ENCODE measurements at places on chromosomes 12 and 14. TPM values are rescaled to one million over a fixed set of nuclear protein-coding genes. Genes with fewer than 3 reads are reported as not detected.

DNA sequence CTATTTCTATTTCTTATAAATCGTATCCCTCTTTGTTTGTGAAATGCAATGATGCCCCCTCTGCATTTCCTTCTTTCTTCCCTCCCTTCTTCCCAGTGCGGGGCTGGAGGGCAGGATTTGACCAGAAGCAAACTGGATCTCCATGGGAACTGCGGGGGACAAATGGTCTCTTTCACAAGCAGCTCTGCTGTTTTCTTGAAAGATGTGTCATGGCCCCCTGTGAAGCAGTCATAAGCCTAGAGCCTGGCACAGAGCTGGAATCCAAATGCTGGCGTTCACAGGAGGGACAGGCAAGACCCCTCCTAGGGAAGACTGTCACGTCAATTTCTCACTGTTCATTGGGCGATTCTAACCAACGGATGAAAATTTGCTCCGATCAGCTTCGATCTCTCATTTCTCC is 203.5 kb upstream of the NOS1 start:
- DNase-seq, result peak; percentile 26

Gene C12orf54
- not detected for total RNA-seq

GRCh38 chr14:104284107-104284592 is 145.8 kb downstream of the KIF26A start:
- DNase-seq, result no peak

- DNase-seq, result no peak
Observed at GRCh38 chr14:89542786-89543424, 125.9 kb upstream of the FOXN3 start.

- DNase-seq, result peak; percentile 76
Observed at GRCh38 chr12:130818635-130819576, 20.1 kb downstream of the STX2 start.

DNA sequence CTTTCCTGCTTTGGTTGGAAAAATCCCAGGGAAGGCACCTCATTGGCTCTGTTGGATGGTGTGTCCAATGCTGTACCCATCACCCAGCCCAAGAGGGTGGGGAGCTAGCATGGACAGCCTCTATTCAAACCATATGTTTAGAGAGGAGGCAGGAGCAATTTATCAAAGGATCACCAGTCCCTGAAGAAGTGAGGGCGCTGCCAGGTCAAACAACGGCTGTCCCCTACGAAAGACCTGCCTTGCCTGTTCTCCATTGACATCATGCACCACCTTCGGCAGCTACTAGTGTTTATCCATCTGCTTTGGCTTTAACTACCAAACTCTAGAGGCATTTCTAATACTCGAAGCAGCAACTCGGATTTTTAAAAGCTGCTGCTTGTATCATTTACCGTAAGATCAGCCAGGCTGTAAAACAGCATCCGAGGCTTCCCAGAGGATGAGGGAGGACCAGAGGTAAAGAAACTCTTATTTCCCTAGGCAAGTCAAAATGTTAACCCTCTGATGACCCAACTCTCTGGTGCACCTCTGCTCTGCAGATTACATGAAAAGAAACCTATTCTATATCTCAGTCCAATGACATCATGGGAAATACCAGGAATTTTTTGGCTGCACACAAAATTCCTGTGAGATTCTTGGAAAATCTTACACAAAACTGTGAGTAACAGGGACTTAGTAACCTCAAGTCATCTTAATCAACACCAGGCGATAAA is 720.9 kb upstream of the TBX3 start:
- DNase-seq, result no peak

Gene FAM222A
- 8.4 TPM for total RNA-seq

GRCh38 chr14:55316564-55316963 is 45.3 kb downstream of the FBXO34 start:
- DNase-seq, result no peak

- no peak for DNase-seq
Observed at GRCh38 chr12:63302941-63303536, 152.0 kb upstream of the AVPR1A start.

Gene KRT81
- not detected for total RNA-seq

Gene DLK1
- total RNA-seq, result 0.54 TPM

- DNase-seq, result no peak
Observed at GRCh38 chr12:59408431-59408830, 187.4 kb upstream of the SLC16A7 start.

DNA sequence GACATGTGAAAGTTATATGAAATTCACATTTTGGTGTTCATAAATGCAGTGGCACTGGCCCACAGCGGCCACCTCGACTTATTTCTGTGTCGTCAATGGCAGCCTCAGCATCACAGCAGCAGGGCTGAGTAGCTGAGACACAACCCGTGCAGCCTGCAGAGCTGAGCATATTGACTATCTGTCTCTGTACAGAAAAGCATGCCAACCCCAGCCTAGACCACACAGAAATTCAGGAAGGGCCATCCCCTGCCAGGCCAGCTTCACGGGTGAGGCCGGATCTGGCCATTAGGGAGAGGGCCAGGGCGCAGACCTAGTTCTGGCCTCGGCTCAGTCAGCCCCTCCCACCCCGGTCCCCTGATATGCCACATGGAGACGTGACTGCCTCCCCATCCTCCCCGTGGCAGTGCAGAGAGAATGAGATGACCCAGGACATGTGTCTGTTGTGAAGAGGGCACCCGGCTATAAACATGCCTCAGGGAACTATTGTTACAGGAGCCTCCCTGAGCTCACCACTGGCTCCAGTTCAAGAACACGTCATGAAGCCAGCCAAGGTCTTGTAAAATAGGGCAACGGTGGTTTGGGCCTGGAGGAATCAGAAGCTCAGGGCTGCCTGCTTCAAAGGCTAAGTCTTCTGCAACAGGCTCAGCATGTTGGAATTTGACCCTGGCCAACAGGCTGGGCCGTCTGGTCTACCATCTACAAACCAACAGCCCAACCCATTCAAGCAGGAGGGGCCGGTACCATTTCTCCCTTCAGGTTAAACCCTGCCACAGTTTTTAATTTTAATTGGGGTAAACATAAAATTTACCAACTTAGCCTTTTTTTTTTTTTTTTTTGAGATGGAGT is 25.5 kb downstream of the SCARB1 start:
- DNase-seq, result peak; percentile 82

Gene MYF6
- 0.64 TPM for total RNA-seq

DNA sequence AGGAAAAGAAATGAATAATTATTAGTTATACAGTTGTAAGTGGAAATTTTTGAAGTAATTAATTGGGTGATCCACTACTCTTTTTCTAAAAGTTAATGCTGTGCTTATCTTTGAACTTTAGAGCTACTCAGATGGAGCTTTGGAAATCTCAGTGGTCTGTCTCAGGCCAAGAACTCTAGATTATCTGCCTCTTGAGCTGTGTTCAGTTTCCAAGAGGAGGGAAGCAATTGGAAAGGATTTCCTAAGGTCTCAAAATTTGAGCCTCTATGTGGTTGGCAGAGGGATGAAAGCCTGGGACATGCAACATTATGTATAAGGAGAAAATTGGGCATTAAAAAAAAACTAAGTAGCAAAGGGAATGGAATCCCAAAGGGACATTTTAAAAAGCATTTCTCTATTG is 334.0 kb upstream of the PRICKLE1 start:
- no peak for DNase-seq

Gene LTBP2
- 0.91 TPM for total RNA-seq

GRCh38 chr12:88142610-88142991 is 494 bp downstream of the TMTC3 start:
- peak; percentile 9 for DNase-seq

Gene KRT8
- 1.9 TPM for total RNA-seq

DNA sequence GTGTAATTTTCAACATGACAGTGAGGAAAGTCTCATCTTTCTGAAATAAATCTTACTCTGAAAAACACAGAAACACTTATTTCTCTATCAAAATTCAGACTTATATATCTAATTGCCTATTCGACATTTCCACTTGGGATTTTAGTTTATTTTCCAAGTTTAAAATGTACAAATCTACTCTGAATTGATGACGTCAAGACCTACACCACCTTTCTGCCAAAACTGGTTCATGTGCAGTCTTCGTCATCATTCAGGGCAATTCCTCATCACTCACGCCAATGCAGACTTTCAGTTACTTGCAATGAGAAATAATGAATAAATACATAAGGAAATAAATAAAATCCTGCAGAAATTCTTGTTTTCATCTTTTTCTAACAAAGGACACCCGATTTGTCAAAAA is 843.8 kb downstream of the C12orf50 start:
- DNase-seq, result no peak

DNA sequence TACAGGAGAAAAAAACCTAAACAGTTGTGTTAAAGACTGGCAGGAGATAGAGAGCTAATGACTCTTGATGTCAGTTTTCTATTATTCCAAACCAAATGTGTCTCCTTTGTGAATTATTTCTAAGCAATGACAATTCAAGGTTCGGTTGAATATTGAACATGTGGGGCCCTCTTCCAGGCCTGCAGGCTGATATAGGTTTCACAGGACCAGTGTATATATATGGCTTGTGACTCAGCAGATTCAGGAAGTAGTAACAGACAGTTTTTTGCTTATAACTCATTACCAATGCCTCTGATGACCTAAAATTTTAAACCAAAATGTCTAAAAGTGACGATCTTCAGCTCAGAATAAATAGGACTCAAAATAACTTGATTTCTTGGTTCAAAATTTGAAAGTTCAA is 33.7 kb upstream of the NPAS3 start:
- no peak for DNase-seq

DNA sequence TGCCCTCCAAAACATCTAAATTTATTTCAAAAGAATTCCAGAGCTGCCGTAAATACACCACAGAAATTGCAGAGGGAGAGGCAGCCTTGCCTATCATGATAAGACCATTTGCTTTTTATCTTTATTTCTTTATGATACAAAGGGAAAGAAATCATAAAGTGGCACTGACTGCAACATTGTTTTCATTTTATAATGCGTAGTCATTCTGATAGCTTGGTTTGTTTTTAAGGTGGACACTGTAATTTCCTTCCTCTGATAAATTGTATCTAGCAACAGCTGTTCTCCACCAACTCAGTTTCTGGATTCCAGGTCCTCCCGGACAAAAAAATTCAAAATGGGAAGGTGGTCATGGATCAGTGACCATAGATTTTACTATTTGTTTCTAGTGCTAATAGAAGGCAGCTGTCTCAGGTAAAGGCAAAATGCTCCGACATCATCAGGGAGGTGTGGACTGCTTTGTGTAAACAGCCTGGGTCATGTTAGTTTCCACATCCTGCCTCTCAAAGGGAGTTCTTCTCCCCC is 623 bp upstream of the TSPAN8 start:
- DNase-seq, result no peak

GRCh38 chr12:2610358-2610757 is 184.4 kb upstream of the FKBP4 start:
- DNase-seq, result no peak

Gene IRF9
- total RNA-seq, result 14.0 TPM

- DNase-seq, result no peak
Observed at GRCh38 chr12:124737772-124738635, 125.7 kb downstream of the SCARB1 start.

- DNase-seq, result no peak
Observed at GRCh38 chr12:131950182-131950913, 606 bp downstream of the EP400 start.

Gene TCL1B
- total RNA-seq, result not detected

Gene VWF
- total RNA-seq, result 23.2 TPM

- no peak for DNase-seq
Observed at GRCh38 chr12:22412581-22412980, 78.1 kb upstream of the ST8SIA1 start.

Gene AMDHD1
- total RNA-seq, result 0.54 TPM

- no peak for DNase-seq
Observed at GRCh38 chr12:16347391-16348298, at the start of gene MGST1. MGST1 (plus strand) TSS chr12:16347645; CDS start chr12:16354253, 6,608 bp downstream.

DNA sequence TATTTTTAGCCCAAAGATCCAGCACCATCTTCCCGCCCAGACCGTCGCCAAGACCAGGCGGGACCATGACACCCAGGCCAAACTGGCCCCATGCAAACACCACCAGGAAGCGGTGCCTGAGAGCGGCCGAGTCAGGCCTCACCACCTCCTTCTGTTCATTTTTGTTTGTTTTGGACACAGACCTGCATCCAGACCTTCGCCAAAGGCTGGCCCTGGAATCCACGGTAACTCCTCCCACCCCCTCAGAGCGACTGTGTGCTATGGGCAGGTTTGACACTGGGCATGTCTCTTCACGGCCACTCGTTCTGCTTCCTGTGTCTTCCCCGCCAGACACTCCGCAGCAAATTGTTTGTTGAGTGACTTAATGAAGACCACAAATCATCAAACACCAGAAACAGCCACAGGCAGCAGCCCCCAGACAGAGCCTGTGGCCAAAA is 47.1 kb downstream of the NCOR2 start:
- DNase-seq, result peak; percentile 71

Gene TOGARAM1
- total RNA-seq, result 53.8 TPM
